ENCODE measurements at places on chromosomes 12 and 14.

DNA sequence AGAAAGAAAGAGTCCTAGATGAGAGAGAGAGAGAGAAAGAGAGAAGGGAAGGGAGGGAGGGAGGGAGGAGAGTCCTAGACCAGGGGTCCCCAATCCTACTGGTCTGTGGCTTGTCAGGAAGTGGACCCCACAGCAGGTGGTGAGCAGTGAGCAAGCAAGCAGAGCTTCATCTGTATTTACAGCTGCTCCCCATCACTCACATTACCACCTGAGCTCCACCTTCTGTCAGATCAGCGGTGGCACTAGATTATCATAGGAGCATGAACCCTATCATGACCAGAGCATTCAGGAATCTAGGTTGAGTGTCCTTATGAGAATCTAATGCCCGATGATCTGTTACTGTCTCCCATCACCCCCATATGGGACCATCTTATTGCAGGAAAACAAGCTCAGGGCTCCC lies 39.2 kb upstream of the AMN1 start:
- DNase-seq = no peak

DNA sequence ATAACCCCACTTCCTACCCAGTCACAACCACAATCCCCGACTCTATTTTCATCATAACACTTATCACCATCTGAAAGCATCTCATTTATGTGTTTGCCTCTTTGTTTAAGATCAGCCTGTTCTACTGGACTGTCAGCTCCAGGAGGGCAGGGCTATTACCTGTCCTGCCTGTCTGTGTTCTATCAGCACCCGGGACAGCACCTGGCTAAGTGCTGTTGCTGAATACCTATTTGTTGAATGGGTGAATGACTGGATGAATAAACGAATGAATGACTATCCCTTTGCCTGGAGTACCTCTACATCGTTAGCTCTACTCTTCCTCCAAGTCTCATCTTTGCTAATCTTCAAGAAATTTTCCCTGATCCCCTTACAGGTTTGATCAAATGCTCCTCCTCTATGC lies 69.0 kb downstream of the WSCD2 start:
- no peak for DNase-seq

DNA sequence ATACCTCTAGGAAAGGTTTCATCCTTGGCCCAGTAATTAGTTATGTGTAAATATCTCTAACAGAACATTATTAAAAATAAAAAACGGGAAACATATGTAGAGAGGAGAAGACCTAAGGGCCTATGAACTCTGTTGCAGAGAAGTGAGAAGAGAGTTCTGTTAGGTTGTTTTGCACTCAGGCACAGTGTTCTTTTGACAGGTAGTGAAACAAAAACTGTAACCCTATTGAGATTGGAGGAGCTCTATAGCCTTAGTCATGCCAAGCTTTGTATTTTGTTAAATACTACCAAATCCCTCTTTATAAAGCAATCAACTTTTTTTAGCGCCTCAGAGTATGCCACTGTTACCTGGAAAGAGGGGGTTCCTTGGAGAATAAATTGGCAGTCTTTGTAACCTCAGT lies 77.6 kb downstream of the CNTN1 start:
- DNase-seq = no peak

- DNase-seq = no peak
These were observed 53.0 kb upstream of the KITLG start for GRCh38 chr12:88633312-88633711.
